ENCODE measurements at places on chromosomes 13 and 19.

DNA sequence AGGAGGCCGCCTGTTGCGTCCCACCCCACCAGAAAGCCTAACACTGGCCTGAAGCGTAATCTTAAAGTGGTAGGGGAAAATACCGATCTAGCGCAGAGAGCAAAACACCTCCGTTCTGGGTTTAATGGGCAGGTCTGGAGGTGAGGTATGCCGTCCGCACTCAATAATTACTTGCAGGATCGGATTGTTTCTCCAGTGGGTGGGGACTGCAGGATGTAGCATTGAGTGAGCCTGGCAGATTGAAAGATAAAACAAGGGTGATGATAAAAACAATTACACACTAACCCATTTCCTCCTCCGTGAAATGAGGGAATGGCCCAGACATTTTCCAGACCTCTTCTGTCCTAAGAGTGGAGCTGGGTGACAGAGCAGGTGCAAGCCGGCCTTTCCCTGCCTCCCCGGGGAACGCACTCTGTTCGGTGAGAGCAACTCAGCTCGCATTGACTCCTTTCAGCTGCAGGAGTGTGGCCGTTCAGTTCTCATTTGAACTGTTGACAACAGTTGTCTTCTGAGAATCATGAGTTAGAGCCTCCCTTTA, 110.2 kb upstream of the DOCK9 start:
- DNase-seq, result no peak

GRCh38 chr19:4754248-4754647, 30.6 kb upstream of the DPP9 start:
- no peak for DNase-seq

DNA sequence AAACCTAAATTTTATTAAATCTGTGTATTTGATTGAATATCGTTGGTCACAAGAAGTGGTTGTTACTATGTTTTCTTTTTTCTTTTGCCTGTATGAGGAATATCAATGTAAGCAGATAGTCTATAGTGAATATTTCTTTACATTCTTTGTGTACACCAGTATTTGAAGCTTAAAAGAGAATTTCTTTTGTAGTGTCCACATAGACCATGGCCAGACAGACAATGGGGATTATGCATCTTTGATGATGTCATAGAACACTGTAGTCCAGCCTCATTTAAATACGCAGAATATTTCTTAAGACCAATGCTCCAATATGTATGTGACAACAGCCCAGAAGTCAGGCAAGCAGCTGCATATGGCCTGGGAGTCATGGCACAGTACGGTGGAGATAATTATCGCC, 64.8 kb downstream of the IPO5 start:
- DNase-seq, result no peak

- DNase-seq, result no peak
Measured at GRCh38 chr13:51346397-51346796, 6.9 kb downstream of the SERPINE3 start.

- no peak for DNase-seq
Measured at GRCh38 chr19:51203916-51204315, 21.0 kb upstream of the CD33 start.

DNA sequence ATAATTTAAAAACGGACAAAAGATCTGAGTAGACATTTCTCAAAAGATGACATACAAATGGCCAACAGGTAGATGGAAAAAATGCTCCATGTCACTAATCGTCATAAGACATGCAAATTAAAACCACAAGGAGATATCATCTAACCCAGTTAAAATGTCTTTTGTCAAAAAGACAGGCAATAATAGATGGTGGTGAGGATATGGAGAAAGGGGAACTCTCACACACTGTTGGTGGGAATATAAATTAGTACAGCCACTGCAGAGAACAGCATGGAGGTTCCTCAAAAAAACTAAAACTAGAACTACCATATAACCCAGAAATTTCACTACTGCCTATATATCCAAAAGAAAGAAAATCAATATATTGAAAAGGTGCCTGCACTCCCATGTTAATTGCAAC, 37.9 kb downstream of the OR10H4 start:
- no peak for DNase-seq

DNA sequence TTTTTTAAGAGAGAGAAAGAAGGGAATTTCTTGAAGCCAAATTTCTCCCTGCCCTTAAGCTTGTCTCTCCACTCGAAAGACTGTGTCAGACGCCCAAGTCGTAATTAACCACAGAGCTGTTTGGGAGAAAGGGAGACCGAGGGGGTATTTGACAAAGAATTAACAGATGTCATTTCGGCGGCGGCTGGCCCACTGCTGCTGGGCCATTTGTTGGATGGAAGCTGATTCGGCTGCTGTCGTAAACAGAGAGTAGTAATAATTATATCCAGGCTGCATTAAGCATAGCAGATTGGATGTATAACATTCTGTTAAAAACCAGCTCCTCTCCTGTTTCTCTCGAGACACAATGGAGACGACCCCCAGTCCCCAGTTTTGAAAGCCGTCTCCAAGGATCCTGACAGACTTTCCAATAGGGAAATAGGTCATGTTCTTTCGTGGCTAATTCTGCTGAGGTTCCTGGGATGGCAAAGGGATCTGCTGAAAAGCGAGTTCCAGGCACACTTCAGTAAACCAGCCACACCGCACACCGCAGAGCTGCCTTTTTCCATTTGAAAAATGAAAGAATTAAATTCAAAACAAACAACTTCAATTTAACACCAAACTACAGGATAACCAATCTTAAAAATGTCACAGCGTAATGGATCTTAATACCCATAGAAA, 71.5 kb downstream of the KCTD15 start:
- DNase-seq, result no peak

- no peak for DNase-seq
Measured at GRCh38 chr19:39843919-39844793, 2.0 kb downstream of the FBL start.

- DNase-seq, result no peak
Measured at GRCh38 chr19:10474962-10475451, 28.1 kb downstream of the KEAP1 start.

DNA sequence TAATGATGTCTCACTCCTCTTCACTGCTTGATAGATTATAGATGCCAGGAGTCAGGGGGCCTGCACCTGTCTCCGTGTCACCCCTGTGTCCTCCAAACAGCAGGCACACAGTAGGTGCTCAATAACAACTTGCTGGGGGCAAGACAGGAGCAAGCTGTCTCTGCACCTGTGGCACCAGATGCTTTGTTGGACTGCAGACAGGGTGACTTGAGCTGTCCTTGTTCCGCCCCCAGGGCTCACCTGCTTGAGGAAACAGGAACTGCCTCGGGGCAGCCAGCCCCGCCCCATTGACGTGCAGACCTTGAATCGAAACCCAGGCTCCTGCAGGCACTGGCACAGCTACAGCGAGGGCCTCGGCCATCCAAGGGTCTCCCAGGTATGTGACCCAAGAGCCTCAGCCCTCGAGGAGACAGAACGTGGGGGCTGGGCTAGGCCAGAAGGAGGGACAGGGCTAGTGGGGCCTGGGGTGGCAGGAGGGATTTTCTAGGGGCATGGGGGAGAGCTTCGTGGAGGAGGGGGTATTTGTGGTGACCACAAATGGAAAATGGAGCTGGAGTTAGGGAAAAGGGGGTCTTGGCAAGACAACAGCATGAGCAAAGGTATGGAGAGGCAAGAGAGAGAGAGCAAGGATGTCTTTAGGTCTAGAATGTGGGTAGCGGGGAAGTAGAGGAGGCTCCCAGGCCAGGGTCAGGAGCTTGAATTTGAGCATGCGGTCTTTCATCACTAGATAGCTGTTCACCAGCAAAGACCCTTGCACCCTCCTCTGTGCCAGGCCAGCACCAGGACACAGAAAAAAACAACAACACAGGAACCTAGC, at the start of gene HSH2D:
Gene HSH2D, plus strand, starts transcription at position 287 of the 817 bp plus-strand sequence. CDS start 5,066 bp downstream, outside the sequence.
- DNase-seq, result no peak

GRCh38 chr19:51781999-51782398, 13.0 kb upstream of the FPR3 start:
- DNase-seq, result no peak

DNA sequence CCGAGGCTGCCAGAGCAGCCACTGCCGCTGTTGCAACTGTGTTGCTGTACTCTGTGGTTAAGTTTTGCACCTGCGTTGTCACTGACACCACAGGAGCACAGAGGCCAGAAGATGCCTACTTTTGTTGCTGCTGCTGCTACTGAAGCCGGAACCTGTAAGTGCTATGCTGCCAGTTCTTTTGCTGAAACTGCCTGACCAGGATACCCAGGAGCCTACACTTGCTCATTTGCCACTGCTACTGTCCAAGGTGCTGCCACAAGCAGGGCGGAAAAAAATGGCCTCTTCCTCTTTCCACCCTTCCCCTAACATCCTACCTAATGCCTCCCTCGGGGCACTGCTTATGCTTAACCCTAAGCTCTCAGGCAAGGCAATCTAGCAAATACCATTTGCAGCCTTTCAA, 29.0 kb upstream of the NBEA start:
- DNase-seq, result no peak

- DNase-seq, result no peak
Measured at GRCh38 chr13:109610517-109610916, 175.9 kb downstream of the IRS2 start.

- no peak for DNase-seq
Measured at GRCh38 chr13:60303166-60303565, 93.9 kb upstream of the TDRD3 start.

DNA sequence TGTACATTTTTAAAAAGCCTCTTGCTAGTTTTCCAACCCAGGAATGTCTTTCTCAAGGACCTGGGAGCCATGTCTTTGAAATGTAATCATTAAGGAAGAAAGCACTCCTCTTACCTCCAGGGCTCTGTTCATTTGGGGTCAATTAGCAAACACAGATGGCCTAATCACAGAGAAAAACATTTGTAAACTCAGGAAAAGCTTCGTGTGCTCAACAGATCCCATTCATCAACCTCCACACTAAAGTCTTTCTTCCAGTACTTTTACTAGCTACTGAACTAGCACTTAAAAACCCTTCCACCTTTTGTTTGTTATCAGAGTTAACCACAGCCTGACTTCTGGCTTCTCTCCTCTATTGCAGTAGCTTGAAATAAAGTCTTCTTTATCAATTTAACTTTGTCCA, 441.4 kb downstream of the PCDH20 start:
- DNase-seq, result no peak

- DNase-seq, result no peak
Measured at GRCh38 chr13:84237143-84237542, 354.9 kb upstream of the SLITRK1 start.

DNA sequence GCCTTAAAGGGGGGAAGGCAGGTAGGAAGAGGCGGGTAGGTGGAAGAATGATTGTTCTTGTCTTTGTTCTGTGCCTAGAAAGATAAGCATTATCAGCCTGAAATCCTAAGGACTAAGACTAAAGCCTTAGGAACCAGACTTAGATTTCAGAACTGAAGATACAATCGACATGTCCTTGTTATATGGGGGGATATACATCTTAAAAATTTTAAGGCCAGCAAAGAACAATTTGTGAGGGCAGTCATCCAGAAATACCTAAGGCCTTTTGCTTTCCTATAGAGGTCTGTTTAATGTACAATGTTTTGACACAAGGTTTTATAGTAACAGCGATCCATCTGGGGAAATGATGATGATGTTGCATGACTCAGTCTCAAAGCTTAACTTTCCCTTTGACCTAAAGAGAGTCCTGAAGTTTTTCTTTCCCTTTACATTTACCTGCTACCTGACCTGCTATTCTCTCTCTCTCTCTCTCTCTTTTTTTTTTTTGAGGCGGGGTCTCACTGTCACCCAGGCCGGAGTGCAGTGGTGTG, 20.2 kb upstream of the CEACAM6 start:
- no peak for DNase-seq

DNA sequence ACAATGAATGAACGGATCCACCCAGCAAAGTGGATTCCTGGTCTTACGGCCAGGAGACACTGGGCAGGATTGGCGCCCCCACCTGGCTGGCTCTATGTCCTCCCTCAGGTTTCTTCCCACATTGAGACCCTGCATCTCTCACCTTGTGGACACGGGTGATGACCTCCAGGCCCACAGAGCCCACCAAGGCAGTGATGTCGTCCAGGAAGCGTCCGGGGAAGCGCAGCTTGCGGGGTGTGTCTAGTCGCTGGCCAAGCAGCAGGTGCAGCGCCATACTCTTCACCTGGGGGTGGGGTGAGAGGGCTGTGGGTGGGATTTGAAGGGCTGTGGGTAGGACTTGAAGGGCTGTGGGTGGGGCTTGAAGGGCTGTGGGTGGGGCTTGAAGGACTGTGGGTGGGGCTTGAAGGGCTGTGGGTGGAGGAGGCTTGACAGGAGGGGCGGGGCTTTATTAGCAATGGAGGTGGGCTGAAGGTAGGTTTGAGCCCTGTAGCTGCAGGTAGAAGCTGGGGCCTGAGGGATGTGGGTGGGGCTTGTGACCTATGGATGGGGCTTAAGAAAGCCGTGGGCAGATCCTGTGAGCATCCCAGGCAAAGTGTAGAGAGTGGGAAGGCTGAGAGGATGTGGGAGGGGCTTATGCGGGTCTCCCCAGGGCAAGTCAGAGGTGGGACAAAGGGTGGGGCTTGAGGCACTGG, 12.1 kb upstream of the ANGPTL8 start:
- no peak for DNase-seq

- DNase-seq, result peak; percentile 80
Measured at GRCh38 chr13:114099191-114099590, 33.2 kb downstream of the RASA3 start.

DNA sequence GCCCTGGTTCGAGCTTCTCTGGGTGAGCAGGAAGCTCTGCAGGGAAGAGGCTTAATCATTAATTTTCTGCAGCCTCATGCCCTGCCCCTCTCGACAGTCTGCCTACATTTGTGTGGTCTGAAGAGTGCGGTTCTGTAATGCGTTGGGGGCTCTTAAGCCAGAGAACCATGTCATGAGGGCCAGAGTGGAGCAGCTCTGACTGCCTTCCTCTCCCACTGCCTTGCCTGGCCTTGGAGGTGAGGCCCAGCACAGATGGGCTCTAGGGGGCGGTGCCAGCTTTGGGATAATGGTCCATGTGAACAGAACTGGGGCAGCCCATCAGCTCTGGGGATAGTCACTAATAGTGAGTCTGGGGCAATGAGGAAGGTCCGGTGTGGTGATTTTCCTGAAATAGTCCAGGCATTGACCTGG, 5.7 kb downstream of the FGF9 start:
- DNase-seq, result no peak

DNA sequence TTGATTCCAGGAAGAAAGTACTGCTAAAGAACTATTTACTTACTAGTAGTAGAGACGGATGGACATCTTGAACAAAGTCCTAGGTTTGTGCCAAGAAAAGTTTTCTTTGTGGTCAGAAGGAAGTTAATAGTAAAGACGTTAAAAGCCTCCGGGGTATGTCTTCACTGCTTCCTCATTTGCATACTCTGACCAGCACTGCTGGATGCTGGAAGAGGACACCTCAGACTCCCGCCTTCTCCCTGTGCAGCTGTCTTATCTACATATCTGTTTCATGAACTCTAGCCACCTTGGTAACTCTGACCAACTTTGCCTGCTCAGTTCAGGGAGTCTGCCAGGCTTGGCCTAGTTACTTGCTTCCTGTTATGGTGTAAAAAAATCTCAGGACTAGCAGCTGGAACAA, 1109.1 kb upstream of the MIR17HG start:
- no peak for DNase-seq

All from sciatic nerve (tissue), 2 donors.